ENCODE measurements at places on chromosomes 11 and 22.

DNA sequence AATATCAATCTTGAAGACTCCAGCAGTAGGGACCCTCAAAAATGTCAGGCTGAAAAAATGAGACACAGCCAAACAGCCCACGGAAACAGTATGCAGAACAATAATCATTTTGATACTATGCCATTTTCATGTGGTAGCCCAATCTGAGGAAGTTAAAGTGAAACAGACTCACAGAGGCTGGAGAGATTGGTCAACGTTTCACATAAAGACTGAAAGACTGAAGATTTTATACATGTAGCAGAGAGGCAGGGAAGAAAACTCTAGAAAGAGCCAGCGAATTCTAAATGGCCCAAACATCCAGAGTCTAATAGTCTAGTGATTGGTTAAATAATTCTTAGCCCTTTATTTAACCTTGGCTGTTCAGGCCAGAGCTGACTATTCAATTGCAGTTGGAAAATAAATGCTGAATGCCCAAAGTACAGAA, 49.4 kb downstream of the MAML2 start:
- peak; percentile 74 for DNase-seq

- no peak for DNase-seq
Observed at GRCh38 chr11:17563231-17563646, 16.2 kb downstream of the OTOG start.

DNA sequence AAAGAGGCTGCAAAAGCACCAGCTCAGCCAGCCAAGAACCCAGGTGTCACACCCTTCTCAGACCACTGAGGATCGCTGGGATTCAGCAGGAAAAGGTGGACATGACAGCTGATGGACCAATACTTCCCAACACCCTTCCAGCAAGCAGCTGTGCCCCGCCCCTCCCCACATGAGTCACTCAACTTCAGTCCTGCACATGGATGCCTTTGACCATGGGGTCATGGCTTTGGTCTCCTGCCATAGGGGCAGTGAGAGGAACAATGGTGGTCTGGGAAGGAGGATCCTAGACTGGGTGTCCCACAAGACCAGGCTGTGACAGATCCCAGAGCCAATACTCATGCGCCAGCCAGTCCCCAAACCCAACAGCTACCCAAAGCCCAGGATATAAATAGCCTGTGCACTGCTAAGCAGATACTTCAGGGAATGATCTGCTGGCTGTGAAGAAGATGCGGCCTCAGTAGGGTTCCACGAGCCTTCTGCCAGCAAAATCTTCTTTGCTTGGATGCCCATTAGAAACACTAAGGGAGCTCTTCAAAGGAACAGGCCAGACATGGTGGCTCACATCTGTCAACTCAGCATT, 5.5 kb upstream of the RGL4 start:
- DNase-seq: no peak

GRCh38 chr11:83061883-83062282, 9.8 kb downstream of the RAB30 start:
- DNase-seq: peak; percentile 49

- DNase-seq: no peak
Observed at GRCh38 chr22:40718250-40719204, 39.2 kb downstream of the MCHR1 start.

DNA sequence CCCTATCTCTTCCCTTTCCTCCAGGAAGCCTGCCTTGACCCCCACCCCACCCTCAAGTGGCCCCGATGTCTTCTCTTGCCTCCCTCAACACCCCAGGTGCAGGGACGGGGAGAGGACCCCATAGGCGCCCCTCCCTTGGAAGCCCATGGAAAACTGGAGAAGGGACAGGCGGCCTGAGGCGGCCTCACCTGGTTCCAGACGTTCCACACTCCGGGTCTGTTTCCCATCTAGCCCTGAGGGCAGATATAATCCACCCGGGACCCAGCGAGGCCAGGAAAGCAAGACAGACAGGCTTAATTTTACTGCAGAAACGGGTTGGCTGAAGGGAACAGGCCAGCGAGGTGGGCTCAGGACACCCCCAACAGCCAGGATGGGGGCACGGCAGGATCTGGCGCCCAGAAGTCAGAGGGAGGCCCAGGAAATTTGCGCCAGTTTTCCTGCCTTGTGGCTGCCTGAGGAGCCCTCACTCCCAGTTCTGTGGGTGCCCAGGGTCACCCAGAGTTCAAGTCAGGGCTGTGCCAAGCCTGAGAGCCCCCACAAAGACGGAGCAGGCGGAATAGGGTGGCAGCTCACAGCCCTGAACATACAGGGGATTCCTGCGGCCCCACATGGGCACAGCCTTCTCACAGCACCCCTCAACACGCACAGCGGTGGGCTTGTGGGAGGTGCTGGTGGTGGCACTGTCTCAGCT, 3.0 kb upstream of the SIGIRR start:
- DNase-seq: no peak

GRCh38 chr11:129779342-129779741, 36.3 kb upstream of the TMEM45B start:
- DNase-seq: no peak

GRCh38 chr11:15711311-15711710, 596.6 kb downstream of the INSC start:
- DNase-seq: no peak

DNA sequence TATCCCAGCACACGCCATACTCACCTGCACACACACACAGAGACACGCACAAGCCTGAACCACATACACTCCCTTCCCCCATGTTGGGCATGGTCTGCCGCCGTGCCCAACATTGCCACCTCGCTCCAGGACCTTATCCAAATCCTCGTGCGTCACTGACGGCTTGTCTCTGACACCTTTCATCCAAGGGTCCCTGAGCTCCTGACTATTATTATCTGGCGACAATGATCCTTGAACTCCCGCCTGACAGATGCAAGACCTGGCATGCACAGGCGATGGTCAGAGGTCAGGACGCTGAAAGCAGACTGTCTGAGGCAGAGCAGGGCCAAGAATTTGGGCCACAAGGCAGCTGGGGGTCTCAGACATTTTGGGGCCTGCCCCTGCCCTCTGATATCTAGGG, 4.2 kb downstream of the MB start:
- DNase-seq: no peak

DNA sequence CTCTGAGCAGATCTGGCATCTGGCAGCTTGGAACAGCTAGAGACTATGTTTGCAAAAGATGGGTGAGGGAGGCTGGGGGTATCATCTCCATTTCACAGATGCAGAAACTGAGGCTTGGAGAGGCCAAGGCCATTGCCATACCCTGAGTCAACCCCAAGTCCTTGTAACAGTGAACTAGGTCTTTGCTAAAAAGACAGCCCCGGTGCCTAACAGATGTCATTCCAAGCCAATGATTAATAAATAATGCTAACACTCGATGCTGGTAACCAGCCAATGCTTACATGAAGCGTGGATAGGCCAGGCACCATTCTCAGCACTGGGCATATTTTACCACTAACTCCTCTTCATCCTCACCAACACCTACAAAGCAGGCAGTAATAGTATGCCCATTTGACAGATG, 164.0 kb downstream of the MN1 start:
- DNase-seq: no peak

All from activated CD4-positive, alpha-beta T cell treated with anti-CD3 and anti-CD28 coated beads, Interleukin-10, Interleukin-2, amounts not matched to agents 100 ng/mL and 50 ng/mL, durations not matched to agents 16 hours and 8 hours (primary cell).